ENCODE measurements at places on chromosomes 4 and X.

- DNase-seq = peak; percentile 84
Observed at GRCh38 chr4:82905205-82905604, 4.7 kb downstream of the THAP9 start.

- no peak for DNase-seq
Observed at GRCh38 chr4:188619456-188620149, 480.4 kb downstream of the TRIML1 start.

- peak; percentile 97 for DNase-seq
Observed at GRCh38 chr4:102627831-102628523, 126.8 kb downstream of the NFKB1 start.

DNA sequence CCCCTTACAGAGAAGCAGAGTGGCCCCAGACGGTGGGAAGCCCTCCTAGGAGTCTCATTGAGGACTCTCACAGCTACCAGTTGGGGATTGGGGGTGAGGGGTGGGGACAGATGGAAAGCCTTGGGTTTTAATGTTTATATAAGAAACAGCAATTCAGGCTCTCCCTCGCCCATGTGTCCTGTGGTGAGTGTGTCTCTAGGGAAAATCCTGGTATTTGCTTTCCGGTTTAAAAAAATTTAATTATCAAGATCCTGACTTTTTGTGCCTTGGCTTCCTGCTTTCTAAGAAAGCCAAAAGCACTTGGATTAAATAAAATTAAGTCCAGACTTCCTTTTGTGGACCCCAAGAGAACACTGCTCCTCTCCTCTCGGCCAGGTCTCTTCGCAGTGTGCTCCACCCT lies 93.8 kb downstream of the SOWAHB start:
- DNase-seq = no peak

All from mammary epithelial cell (primary cell).